Endothelial cell of umbilical vein (primary cell): ENCODE measurements at places on chromosomes 11 and 22.

DNA sequence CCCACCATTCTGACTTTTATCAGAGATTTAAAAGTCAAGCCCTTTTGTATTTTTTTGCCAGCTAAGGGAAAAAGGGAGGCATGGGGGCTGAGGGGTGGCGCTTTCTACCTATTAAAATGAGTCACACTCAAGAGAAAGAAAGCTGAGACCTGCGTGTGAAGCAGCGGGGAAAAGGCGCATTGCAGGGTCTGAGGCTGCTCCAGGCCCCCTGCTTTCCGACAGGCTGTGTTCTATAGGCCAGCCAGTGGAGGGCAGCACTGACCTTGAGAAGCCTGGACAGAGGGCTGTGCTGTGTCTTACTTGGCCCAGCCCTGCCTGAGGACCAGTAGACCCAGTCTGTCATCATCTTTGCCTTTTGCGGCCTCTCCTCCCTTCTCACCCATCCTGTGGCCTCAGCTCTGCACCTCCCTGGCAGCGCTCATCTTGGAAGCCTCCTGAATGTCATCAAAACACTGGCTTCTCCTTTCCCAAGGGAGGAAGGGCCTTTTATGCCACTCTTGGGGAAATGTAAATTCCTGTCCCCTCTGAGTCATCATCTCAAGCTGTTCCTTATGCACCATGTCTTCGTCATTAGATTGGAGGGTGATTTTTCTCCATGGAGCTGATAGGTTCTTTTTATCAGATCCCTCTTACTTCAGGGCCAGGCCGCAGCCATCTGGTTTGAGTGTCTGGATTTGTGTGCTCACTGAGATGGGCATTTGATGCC, 12.6 kb upstream of the MAPK8IP1 start:
- peaks cover 38% of the 10 kb centered on the region for H3K36me3 ChIP-seq
- H3K4me3 ChIP-seq, result no peak overlapping the region
- no peaks in the 10 kb centered on the region for H3K4me1 ChIP-seq
- H3K27ac ChIP-seq, result no peak overlapping the region

GRCh38 chr11:15590132-15590531, 475.4 kb downstream of the INSC start:
- H3K4me1 ChIP-seq, result no peaks in the 10 kb centered on the region
- no peak for DNase-seq
- no peaks in the 10 kb centered on the region for H3K27me3 ChIP-seq
- no peaks in the 10 kb centered on the region for H3K36me3 ChIP-seq
- no peak overlapping the region for H3K4me3 ChIP-seq

DNA sequence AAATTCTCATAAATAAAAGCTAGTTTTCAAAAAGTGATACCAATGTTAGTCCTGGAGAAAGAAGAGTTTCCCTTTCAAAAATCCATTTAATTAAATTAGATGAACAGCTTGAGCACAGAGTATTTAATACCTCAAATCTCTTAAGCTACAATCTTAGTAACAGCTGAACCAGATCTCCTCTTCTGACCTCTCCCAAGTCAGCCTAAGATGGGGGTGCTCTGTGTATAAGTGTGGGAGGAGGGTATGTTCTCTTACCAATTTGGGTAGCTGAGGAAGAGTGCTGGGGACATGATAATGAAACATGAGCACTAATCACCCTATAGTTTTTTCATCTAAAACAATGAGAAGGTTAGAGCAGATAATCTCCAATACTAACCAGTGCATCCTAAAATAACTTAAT, 9.6 kb downstream of the TPH1 start:
- H3K36me3 ChIP-seq, result no peaks in the 10 kb centered on the region
- H3K27me3 ChIP-seq, result peaks cover 2% of the 10 kb centered on the region

- peak; percentile 55 for DNase-seq
- H3K27me3 ChIP-seq, result no peaks in the 10 kb centered on the region
- peaks cover 13% of the 10 kb centered on the region for H3K4me1 ChIP-seq
- H3K27ac ChIP-seq, result peak overlapping the region; percentile 26
- peak overlapping the region; percentile 91 for H3K4me3 ChIP-seq
Observed at GRCh38 chr22:24156141-24156912, 25.0 kb upstream of the SUSD2 start.

GRCh38 chr22:48872271-48873190, 955.1 kb downstream of the BRD1 start:
- no peak overlapping the region for H3K4me3 ChIP-seq
- no peaks in the 10 kb centered on the region for H3K27me3 ChIP-seq
- DNase-seq, result no peak
- H3K27ac ChIP-seq, result no peak overlapping the region

DNA sequence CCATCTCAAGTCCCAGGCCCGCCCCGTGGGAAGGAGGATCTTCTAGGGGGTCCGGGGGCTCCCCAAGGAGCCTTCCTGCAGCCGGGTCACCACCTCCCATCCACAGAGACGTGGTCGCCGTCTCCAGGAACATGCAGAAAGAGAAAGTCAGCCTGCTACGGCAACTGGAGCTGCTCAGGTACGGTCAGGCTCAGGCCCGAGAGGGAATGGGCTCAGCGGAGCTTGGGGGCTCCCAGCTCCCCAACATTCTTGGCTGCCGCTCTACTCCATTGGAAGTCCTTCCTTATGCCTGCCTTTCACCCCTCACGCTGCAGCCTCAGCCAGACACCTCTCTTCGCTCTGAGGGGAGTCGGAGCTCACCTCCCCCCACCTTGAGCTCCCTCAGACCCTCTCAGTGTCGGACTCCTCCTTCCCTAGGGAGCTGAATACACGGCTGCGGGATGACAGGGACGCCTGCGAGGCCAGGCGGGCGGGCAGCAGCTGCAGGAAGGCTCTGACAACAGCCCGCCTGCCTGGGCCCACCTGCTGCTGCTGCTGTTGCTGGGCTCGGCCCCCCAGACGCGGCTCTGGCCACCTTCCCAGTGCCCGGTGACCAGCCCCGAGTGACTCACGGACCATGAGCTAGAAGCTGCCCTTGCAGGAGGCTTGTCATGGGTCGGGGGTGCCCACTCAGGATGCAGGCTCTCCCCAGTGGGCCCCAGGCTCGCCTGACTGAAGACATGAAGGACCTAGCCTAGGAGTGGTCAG, 1.5 kb upstream of the CD151 start:
- no peaks in the 10 kb centered on the region for H3K27me3 ChIP-seq
- H3K36me3 ChIP-seq, result no peaks in the 10 kb centered on the region
- H3K4me1 ChIP-seq, result peaks cover 57% of the 10 kb centered on the region
- H3K27ac ChIP-seq, result no peak overlapping the region

DNA sequence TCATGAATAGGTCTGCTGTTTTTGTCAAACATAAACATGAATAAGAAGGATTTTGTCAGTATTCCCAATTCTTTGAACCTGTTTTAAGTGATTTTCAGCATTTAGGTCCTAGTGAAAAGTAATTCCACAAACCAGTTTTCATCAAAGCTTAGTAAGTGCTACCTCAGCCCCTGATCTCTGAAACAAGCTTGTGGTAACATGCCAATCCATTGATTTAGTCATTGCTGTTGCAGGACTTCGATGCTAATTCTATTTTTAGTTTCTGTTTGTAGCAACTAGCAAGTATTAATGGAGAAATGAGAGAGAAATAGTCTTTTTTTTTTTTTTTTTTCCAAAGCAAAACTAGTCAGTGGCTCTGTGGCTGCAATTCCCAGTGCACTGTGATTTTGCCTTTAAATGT, 91.4 kb downstream of the JRKL start:
- no peak for DNase-seq
- no peaks in the 10 kb centered on the region for H3K36me3 ChIP-seq
- no peak overlapping the region for H3K27ac ChIP-seq
- no peak overlapping the region for H3K4me3 ChIP-seq
- H3K27me3 ChIP-seq, result no peaks in the 10 kb centered on the region
- no peaks in the 10 kb centered on the region for H3K4me1 ChIP-seq
